ENCODE measurements at places on chromosomes 5 and 9.

- DNase-seq, result no peak
These were observed 376.8 kb downstream of the PIK3R1 start for GRCh38 chr5:68592351-68592750.

- DNase-seq, result no peak
These were observed 363.4 kb downstream of the EBF1 start for GRCh38 chr5:158736150-158736870.

DNA sequence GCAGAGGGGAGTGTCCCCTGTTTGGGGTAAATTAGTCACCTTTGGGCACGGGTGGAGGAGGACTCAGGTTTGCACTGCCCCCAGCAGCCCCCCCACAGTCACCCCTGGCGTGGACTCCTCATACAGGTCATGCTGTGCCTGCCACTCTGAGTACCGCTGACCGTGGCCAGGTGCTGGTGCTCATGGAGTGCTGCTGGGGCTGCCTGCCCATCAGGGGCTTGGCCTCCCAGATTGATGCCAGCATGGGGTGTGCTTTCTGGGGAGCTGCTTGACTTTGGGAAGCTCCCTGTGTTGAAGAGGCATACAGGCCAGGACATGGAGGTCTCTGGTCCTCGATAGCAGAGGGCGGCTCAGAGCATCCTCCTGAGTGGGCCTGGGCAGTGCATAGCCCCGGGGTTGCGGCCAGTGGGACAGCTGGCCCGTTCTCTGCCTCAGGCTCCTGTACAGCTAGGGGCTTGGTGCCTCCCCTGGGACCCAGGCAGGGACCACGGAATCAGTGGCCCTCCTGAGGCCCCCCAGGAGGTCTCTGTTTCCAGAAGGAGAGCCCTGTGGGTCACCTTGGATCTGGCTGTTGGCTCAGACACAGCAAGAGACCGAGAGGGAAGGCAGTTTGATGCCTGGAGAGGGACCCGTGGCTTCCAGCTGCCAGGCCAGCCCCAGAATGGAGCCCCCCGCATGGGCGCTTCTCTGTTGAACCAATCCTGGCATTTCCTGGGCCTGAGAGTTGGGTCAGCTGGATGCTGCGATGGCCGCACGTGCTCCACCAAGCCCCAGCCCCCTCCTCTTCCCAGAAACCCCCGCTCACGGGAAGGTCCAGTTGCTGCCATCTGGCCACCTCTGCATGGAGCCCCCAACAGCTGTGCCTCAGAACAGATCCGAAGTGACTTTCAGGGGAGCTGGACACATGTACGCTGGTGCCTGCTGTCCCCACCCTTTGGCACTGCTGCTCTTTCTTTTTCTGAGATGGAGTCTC lies 6.1 kb upstream of the AJM1 start:
- no peak for DNase-seq

DNA sequence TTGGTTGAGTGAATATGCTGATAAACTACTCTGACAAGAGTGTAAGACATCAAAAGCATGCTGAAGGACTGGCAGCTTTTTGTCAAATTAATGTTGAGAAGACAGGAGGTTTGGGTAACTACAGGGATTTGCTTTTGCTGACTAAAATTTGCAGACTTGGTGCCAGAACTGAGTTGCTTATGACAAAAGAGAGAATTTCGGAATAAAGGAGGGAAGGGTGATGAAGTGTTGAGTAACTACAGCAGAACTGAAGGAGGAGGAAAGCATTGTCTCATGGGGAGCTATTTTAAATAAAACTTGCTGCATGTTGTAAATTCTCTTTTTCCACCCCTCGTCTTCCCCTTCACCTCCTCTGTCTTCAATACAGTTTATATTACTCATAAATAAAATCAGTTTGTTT lies 296.1 kb downstream of the YTHDC2 start:
- DNase-seq, result no peak

- DNase-seq, result no peak
These were observed 106.7 kb upstream of the CPEB4 start for GRCh38 chr5:173781432-173781815.

DNA sequence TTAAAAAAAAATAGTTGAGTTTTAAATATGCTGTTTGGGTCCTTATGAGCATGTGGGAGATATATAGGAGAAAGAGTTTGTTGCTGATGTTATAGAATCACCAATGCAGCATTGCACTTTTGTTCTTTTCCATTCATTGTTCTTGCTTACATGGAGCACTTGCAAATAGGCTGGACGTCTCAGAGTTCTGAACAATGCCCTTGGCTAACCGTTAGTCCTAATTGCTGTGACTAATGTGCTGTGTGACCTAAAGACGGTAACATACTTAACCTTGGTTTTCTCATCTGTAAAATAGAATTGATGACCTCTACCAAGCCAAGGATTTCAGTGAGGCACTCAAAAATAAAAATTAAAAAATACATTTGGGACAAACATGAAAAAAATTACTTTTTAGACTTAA lies 29.8 kb downstream of the PIK3R1 start:
- DNase-seq, result no peak
